Motor neuron (in vitro differentiated cells): ENCODE measurements at places on chromosomes 12 and 14.

- ATAC-seq = no peak
Measured at GRCh38 chr14:55350461-55350860, 61.2 kb downstream of the ATG14 start.

DNA sequence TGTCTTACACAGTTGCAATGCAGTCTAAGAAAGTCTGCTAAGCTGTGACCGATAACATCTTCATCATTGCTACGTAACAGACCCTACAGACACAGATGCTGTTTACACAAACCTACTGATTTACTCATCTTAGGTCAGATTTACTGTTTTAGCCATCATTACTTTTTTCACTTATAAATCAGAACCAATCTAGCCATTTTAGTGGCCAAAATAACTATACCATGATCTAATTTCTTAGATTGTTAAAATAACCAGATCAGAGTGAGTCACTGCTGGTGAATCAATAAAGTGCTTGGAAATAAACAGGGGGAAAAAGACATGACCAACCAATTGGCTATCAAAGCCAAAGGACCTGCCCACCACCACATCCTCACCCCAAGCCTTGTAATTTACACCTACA is 57.0 kb upstream of the FOXN3 start:
- ATAC-seq = no peak

DNA sequence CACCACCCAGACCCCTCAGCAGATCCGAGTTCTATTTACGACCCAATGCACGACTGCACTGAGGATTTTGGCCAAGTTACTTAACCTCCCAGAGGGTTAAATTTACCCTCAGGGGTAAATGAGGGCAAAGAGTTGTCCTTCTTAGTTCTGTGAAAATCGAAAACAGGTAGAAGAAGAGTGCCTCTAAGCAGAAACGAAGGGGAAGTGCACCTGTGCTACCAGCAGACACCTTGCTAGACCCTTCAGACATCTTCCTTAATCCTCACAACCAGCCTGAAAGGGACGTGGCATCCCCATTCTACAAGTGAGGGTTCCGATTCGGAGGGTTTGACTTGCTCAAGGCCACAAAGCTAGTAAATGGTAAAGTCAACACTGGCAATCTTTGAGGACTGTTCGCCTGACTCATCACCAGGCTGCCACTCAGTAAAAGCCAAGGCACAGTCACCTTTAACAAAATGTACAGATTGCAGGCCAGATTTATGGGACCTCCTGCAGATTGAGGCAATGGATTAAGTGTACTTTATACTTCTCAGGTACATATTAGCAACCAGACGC is 1.6 kb downstream of the GSG1 start:
- no peak for ATAC-seq

GRCh38 chr12:54201001-54201794 is 12.4 kb upstream of the SMUG1 start:
- peak; percentile 74 for ATAC-seq

- ATAC-seq = no peak
Measured at GRCh38 chr12:21809100-21809499, 34.6 kb upstream of the KCNJ8 start.

DNA sequence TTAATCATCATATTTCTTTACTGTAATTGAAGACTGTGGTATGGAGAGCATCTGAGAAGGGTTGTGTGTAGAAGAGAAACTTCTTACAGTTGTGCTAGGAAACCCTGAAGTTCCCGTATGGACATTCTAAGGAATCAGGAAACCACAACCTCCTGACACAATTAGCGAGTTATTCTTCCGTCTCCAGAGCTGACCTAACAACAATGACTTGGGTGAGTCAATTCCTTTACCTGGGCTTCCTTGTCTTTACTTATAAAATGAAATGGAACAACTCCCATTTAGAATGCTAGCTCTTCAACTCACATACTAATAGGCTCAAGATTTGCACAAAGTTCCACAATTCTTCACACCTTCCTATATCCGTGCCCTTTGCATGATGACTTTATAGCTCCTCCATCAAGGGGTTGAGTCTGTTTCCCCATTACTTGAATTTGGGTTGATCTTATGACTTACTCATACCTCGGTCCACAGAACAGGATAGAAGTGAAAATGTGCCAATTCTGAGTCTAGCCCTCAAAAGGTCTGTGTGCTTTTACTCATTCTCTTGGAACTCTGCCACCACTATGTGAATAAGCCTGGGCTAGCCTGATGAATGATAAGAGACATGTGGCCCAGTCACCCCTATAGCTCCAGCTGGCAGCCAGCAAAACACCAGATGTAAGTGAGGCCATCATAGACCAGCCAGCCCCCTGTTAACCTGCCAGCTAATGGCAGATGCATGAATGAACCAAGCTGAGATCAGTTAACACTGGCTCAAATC is 459.4 kb downstream of the ETNK1 start:
- ATAC-seq = peak; percentile 76

- ATAC-seq = no peak
Measured at GRCh38 chr12:114812858-114813761, 129.1 kb upstream of the TBX3 start.

- no peak for ATAC-seq
Measured at GRCh38 chr14:21875791-21876190, 202.2 kb upstream of the OR4E1 start.

DNA sequence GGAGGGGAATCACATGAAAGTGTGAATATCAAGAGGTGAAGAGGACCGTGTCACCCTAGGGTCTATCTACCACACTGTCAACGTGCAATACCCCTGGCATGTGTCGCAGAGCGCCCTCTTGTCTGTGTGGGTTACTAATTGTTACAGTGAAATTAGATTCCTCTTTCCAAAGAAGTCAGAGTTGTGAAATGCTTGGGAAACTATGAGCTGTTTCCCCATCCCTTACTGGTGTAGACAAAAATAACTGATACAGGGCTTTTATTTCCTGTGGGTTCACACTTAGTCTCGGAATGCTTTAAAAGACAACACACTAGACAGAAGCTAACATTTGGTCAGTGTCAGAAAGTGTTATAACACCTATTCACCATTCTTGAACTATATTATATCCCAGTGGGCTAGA is 597.3 kb downstream of the NRXN3 start:
- ATAC-seq = no peak

GRCh38 chr12:94566345-94566744 is 84.0 kb downstream of the TMCC3 start:
- no peak for ATAC-seq

DNA sequence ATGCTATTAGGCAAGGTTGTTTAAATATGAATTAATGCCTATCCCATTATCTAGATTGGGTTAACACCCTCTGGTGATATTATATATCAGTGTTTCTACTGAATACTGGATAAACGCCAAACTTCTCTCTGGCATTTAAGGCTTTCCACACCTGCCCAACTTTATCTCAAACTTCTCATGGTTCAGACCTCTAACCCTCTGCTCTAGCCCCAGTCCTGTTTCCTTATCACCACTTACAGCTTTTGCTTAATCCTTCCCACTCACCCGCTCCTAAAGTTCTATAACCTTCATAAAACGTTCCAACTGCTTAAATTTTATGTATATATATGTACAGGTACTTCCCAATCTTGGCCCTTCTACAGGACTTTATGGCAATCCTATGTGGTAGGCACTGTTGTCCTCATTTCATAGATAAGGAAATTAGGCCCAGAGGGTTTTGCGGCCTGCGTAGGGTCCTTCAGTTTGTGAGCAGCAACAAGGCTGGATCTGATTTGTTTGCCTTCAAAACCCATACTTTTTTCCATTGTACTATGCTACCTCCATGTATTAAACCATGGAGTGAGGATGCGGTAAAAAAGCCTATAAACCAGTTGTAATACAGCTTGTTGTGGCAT is 1.2 kb downstream of the LPCAT3 start:
- no peak for ATAC-seq

DNA sequence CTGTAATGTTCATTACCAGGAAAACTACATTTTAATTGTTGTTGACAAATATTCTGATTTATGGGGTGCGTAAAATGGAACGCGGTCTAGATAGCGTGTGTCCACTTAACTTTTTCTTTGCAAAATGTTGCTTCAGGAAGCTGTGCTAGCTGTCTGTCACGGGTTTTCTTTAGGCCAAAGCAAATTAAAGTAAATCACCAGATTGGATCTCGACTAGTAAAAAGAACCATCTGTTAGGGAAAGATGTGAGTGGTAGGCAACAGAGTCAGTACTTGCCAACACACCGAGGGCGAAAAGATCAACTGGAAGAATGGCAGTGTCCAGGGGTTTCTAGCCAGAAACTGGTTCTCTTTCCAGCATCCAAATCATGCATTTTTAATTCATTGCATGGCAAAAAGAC is 404.9 kb upstream of the TMPO start:
- ATAC-seq = no peak

GRCh38 chr14:84646786-84647500 is 883.0 kb upstream of the FLRT2 start:
- ATAC-seq = no peak

DNA sequence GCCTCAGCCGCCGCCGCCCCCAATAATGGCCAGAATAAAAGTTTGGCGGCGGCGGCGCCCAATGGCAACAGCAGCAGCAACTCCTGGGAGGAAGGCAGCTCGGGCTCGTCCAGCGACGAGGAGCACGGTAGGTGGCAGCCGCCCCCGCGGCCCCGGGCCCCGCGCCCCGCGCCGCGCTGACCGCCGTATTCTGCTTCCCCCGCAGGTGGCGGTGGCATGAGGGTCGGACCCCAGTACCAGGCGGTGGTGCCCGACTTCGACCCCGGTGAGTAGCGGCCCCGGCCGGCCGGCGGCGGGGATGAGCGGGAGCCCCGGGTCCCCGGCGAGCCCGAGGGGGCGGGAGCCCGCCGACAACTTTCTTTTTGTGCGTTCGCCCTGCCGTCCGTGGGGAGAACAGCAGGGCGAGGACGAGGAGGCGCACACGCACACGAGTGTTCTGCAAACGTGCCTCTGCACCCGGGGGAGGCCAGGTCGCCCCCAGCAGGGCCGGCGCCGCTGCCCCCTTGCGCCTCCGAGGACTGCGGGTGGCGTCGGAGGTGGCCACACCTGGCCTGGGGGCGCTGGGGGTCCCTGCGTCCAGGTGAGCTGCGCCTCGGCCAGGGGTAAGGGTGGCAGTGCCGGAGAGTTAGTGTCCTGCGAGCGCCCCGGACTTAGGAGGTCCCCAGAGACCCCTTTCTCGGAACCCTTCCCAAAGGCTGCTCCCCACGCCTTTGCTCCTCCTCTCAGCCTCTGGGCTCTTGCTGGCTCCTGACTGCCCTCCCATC is 794 bp downstream of the RCOR1 start:
- ATAC-seq = peak; percentile 3

- no peak for ATAC-seq
Measured at GRCh38 chr12:8052679-8053078, 13.5 kb downstream of the C3AR1 start.

GRCh38 chr12:49951411-49952240 is 1.1 kb downstream of the AQP2 start:
- ATAC-seq = no peak

- no peak for ATAC-seq
Measured at GRCh38 chr12:98686603-98687002, 41.5 kb downstream of the APAF1 start.

DNA sequence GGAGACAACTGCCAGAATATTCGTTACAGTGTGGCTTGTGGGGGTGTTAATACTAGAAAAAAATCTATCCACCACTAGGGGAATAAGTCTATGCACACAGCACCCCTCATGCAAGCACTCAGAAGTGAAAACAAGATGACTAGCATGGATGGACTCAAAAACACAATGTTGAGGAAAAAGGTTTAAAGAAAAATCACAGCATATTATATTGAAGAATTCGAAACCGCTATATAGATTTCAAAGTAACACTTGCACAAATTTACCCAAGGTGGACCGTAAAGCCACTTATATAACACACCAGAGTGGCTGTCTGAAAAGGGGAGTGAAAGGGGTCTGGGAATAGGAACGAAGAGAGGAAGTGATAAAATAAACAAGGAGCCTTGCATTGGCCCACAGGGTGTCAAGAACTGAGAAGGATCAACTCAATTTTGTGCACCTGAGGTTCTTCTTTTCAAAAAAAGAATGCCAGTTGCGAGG is 544 bp downstream of the ABCD4 start:
- ATAC-seq = peak; percentile 42

DNA sequence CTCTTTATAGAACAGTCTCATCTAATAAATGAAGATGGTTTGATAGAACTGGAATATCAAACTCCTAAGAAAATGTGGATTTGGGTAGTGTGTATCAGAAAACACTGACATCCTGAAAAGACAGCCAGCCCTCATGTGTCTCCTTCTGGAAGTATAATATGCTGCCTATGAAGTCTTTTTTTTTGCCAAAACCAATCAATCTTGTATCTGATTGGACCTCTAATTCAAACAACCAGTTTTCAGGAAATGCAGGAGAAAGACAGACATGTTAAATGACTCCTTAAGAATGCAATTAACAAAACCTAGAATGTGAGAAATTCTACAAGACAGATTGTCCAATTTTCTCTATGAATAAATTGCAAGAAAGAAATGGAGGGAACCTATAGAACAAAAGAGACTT is 34.3 kb downstream of the MYO1H start:
- ATAC-seq = no peak

DNA sequence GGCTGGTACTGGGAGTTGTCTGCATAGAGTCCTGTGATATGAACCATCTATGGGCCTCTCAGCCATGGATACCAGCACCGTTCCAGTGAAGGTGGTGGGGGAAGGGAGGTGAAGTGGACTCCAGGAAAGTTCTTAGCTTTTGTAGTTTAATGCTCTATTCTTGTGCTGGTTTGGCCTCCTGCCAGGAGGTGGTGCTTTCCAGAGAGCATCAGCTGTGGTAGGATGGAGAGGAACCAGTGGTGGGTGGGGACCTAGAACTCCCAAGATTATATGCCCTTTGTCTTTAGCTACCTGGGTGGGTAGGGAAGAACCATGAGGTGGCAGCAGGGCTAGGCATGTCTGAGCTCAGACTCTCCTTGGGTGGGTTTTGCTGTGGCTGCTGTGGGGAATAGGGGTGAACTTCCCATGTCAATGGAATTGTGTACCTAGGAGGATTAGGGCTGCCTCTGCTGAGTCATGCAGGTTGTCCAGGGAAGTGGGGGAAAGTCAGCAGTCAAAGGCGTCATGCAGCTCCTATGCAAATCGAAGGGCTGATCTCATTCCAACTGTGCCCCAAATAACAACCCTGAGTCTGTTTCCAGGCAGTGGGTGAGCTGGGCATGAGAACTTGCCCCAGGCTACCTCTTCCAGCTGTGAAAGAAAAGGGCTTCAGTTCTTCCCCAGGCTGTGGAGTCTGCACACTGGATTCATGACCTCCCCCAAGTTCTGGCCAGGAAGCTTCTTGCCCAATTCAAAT is 14.2 kb downstream of the GZMH start:
- ATAC-seq = peak; percentile 94
